GM10248 (cell line): ENCODE measurements at places on chromosomes 5 and 9.

DNA sequence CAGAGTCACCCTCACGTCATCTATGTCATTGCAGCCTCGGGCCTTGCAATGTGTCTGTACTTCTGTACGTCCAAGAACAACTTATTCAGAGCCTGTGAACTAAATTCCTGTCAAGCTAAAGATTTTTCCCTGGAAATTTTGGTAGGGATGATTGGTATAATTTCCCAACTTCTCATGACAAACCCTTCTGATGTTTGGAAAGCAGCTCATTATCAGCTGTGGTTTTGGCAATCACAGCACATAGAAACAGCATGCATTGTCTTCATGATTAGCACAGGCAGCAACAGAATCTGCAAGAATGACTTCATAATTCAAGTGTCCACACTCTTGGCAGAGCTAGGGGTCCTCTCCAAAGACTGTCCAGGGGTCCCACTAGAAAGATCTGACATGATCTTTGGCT, 49.5 kb downstream of the APBA1 start:
- DNase-seq, result no peak

DNA sequence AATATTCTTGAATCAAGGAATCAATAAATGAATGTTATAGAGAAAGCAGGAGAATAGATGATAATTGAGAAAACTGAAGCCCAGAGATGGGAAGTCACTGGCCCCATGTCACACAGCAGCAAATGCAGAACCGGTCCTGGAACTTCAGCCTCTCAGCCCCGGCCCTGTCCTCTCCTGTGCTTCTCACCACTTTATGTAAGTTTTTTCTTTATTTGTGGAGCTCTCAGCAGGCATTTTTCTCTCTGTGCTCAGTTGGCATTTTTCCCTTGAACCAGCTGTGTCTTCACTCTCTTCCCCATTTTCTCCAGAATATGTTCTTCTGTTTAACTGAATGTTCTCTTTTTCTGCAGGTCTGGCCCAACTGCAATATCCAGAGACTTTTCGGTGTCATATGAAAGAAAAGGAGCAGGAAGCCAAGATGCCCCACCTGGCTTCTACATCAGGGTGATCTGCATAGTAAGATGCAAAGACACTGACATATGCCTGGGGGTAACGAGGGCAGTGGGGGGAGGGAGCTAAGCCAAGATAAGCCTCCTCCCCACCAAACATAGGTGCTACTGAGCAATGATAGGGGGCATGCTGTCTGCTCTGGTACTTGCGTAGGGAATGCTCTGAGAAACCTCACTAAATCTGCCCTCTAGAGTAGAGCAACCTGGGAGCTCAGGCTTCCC, 12.8 kb upstream of the LCP2 start:
- DNase-seq, result no peak

DNA sequence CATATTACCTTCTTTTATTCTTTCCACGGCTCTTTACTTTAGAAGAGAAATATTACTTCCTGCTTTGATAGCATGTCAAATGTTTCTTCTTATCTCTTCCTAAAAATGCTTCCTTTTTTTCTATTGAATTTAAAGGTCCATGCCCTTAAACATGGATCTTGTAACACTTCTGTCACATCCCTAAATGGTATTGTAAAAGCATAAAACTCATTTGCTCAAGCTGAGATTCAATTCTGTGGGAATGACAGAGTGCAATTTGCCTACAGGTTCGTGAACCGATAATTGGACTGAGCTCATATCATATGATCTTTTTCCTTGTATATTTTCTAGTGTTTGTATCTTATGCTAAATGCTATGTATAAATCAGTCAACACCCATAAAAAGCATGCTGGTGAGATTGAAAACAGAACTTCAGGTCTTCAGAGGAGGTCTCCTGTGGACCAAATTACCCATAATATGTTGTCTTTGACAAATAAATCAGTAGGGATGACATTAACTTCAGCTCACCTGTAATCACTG, 429.3 kb downstream of the TMEM232 start:
- DNase-seq, result no peak

- no peak for DNase-seq
Observed at GRCh38 chr5:30103052-30103451, 1090.4 kb upstream of the CDH6 start.
